HuH-7 (cell line): ENCODE measurements at places on chromosomes 11 and 22.
A peak's percentile ranks its signal among the peaks of the same experiment; 100 is the strongest.

DNA sequence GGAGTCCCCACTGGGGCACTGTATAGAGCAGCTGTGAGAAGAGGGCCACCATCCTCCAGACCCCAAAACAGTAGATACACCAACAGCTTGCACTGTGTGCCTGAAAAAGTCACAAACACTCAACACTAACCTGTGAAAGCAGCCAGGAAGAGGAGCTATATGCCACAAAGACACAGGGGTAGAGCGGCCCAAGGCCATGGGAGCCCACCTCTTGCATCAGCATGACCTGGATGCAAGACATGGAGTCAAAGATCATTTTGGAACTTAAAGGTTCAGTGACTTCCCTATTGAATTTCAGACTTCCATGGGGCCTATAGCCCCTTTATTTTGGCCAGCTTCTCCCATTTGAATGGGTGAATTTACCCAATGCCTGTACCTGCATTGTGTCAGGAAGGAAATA is 29.7 kb upstream of the CYB5R3 start:
- no peak for DNase-seq

- DNase-seq, result peak; percentile 60
Observed at GRCh38 chr11:117197516-117198456, 1.4 kb upstream of the TAGLN start.

GRCh38 chr22:20606041-20606783 is 98.8 kb downstream of the MED15 start:
- peak; percentile 88 for DNase-seq

DNA sequence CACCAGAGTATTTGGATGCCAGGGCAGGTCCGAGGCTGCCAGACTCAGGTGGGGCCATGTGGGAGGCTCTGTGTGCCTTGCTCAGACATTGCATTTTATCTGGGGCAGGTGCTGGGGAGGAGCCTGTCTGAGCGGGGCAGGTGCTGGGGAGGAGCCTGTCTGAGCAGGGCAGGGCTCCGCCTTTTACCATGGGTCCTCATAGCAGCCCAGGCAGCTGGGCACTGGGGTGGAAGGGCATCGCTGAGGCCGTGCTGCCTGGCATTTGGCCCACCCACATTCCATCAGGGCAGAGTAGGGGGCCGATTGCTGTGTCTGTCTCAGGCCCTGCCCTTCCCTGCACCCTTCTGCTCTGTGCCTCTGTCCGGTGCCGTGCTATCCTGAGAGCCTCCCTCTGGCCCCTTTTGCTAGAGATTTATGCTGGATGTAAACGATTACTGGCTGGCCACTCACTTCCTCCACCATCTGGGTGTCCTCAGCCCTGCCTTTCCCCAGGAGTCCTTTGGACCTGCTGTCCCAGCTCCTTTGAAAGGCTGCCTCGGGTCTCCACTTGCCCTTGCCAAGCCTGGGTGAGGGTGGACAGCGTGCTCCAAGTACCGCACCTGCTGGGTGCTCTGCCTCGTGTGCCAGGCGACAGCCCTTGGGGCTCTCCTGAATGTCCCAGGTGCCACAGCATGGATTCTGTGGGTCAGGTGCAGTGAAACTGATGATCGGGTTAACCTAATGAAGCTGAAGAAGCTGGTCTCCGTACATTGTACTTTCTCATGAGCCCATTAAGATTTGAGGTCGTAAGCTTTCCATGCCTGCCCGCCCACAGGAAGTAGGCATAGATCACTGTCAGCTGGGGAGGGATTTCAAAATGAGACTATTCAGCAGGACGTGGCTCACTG is 281.6 kb downstream of the TBC1D22A start:
- no peak for DNase-seq

DNA sequence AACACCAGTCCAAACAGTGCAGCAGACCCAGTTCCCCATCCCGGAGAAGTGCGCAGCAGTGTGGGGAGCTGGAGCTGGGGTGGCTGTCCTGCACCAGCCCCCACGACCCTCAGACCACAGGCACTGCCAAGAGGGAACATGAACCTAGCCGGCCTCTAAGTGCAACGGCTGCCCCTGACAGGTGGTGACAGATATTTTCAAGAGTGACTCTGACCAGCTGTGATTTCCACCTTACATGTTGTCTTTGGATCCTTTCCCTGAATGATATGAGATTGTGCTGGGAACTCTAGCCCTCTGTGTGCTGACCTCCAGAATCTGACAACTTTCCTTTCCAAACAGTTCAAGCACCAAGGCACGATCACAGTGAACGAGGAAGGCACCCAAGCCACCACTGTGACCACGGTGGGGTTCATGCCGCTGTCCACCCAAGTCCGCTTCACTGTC is 12.6 kb downstream of the SERPIND1 start:
- no peak for DNase-seq

GRCh38 chr11:75946531-75947530 is 131.8 kb downstream of the UVRAG start:
- no peak for DNase-seq

DNA sequence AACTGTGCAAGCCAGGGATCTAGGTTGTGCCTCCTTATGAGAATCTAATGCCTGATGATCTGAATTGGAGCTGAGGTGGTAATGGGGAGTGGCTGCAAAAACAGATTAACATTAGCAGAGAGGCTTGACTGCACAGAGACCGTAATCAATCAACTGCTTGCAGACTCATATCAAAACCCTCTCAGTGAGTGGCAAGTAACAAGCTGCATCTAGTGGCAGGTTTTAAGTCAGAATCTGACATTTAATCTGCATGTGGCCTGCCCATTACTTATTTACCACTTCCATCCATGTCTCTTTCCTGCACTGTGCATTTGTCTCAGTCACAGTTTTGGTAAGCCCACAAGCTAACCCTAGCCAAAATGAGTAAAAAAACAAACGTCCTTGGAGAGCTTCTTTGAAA is 11.2 kb downstream of the C11orf58 start:
- no peak for DNase-seq

GRCh38 chr22:36104435-36104834 is 56.1 kb downstream of the APOL3 start:
- DNase-seq, result no peak

DNA sequence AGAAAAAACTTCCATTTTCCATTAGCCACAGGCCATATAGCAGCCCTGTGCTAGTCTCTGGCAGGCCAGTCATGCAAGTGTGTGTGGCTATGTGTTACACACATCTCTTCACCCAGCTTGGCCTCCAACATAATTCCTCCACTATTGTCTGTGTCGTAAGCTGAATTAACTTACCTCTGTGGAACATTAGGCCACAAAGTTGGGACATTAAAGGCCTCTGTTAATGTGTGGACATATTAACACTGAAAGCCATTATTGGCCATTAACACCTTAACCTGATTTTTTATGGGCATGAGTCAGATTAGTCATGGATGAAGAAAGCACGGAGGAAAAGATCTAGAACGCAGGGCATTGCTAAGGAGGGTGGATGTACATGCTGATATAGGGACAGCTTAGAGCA is 100.1 kb downstream of the DBX1 start:
- no peak for DNase-seq

- DNase-seq, result no peak
Observed at GRCh38 chr22:43217285-43218030, 30.5 kb upstream of the TTLL12 start.

DNA sequence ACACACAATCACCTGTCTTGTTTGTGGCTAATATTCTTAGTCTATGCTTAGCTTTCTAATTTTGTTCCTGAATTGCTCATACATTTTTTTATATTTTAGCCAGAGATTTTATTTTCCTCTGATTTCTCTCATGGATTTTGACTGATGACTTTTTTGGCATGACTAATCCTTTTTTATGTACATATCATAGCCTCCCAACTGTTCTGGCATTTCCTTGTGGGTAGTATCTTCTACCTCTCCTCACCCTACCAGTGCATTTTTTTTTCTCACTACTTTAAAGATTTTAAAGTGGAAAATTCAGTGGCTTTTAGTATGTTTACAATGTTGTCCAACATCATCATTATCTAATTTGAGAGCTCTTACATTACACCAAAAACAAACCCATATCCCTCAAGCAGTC is 84.4 kb upstream of the TENM4 start:
- DNase-seq, result no peak

DNA sequence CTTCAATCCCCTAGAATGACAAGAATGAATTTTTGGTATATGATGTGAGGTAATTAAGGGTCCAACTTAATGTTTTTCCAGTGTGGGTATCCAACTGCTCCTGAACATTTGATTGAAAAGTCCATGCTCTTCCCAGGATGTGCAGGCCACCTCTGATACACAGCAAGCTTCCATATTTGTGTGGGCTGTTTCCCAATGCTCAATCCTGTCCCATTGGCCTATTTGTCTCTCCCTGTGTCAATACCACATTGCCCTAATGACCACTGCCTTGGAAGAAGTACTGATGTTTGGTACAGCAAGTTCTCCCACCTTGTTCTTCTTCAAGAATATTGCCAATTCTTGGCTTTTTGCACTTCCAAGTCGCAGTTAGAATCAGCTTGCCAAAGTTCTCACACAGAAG is 42.9 kb downstream of the KCNQ1OT1 start:
- no peak for DNase-seq

GRCh38 chr11:2825889-2826678 is 59.5 kb downstream of the CDKN1C start:
- DNase-seq, result no peak

GRCh38 chr11:92843455-92843854 is 126.0 kb upstream of the MTNR1B start:
- no peak for DNase-seq

DNA sequence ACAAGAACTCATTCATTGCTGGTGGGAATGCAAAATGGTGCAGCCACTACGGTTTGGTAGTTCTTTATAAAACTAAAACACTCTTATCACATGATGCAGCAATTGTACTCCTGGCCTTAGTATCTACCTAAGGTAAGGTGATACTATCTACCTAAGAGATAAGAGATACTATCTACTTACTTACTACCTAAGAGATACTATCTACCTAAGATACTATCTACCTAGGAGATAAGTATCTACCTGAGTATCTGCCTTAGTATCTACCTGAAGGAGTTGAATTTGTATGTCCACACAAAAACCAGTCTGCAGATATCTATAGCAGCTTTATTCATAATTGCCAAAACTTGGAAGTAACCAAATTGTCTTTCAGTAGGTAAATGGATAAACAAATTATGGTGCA is 29.0 kb upstream of the SMCO4 start:
- DNase-seq, result no peak

DNA sequence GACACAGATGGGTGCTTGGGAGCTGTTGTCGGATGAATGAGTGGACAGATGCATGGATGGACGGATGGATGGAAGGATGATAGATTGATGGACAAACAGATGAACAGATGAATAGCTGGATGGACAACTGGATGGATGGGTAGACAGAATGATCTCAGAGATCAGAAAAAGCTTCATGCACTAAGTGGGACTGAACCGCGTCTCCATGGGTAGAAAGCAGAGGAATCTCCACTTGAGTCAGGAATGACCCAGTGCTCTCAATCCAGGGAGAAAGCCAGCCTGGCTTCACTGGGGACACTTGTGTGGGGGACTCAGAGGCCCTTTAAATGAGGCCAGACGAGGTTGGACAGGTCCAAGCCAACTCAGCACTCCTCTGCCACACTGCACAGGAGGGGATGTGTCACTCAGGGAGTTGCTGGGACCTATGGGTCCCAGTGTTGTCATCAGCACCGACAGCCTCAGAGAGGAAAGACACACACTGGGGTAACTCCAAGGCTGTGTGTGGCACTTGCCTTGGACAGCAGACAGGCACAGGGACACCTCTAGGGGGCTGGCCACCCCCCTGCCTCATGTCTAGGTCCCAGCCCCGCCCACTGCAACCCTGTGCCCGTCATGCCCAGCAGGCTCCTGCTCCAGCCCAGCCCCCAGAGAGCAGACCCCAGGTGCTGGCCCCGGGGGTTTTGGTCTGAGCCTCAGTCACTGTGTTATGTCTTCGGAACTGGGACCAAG is 5.6 kb downstream of the IGLL5 start:
- DNase-seq, result no peak

DNA sequence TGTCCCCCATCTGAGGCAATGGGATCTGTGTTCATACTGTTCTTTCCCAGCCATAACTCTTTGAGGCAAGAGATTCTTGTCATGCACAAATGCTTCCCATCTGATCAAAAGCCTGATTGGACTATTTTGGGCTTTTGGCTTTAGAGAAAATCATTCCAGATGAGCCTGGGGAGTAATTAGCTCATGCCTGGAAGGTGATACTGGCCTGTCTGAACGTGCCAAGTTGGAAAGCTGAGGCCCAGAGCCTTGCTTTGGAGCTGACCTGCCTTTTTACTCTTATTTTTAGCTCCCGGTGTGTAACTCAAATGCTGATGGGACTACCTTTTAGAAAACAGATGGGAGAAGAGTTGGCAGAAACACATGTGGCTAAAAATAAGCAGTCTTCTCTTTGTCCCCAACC is 105.0 kb downstream of the DBX1 start:
- no peak for DNase-seq

- DNase-seq, result no peak
Observed at GRCh38 chr11:76678321-76678720, 7.8 kb upstream of the LRRC32 start.
